ENCODE measurements at places on chromosomes 1 and 21. TPM values are rescaled to one million over a fixed set of nuclear protein-coding genes. Genes with fewer than 3 reads are reported as not detected.

VCAM1 gene
- not detected for total RNA-seq

GRCh38 chr1:5913078-5913845 lies 79.0 kb downstream of the NPHP4 start:
- no peak overlapping the region for H3K4me3 ChIP-seq
- DNase-seq, result no peak
- no peaks in the 10 kb centered on the region for H3K27me3 ChIP-seq
- no peaks in the 10 kb centered on the region for H3K4me1 ChIP-seq

GRCh38 chr1:214660190-214660589 lies 57.2 kb downstream of the CENPF start:
- no peak overlapping the region for H3K27ac ChIP-seq
- no peak overlapping the region for H3K4me3 ChIP-seq

DNA sequence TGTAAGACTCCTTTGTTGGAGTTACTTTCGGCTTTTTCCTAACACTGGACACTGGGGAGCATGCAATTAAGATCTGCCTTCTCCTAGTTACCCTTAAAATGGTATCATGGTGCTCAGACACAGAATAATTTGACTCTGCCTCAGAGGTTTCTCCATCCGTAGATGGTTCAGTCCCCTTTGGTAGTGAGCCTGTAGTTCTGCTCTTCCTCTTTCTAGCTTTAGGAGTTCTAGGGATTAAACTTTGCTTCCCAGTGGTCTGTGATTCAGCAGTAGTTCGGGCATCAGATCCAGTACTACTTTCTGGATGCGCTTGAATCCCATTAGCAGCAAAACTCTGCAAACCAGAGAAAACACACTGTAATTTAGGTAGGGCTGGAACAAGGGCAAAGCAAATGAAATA lies 1.5 kb downstream of the DNTTIP2 start:
- H3K4me3 ChIP-seq, result peak overlapping the region; percentile 85
- no peaks in the 10 kb centered on the region for H3K27me3 ChIP-seq
- peak overlapping the region; percentile 95 for H3K27ac ChIP-seq
- H3K36me3 ChIP-seq, result peaks cover 48% of the 10 kb centered on the region

DNA sequence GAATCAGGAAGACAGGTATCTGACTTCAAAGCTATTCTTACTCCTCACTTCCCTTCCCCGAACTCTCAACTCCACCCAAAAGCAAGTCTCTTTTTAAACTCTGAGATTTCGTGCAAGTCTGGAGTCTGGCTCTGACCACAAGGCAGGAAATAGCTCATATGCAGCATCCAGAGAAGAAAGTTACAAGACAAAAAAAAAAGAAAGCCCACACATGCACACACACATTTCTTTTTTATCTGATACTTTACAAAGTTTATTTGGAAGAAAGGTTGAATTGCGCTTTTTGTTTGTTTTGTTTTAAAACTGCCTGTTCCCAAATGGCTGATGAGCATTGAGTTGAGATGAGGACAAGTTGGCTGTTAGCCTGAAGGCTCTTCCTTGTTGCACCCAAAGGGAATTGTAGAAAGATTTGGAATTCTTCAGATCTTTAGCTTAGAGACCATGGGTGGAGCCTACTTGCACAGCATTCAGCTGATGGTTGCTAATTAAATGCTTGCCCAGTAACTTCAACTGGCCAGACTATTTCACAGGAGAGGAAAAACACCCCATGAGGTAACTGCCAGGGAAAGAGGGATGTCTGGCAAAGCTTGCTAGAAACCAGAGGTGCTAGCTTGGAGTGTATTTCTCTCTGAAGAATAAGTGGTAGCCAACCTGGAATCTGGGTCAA lies 490.3 kb downstream of the TTLL7 start:
- H3K27me3 ChIP-seq, result no peaks in the 10 kb centered on the region
- H3K27ac ChIP-seq, result no peak overlapping the region
- no peak for DNase-seq
- H3K36me3 ChIP-seq, result no peaks in the 10 kb centered on the region
- no peaks in the 10 kb centered on the region for H3K4me1 ChIP-seq

NPPB gene
- total RNA-seq, result not detected

AMY1B gene
- total RNA-seq, result not detected

OR6K3 gene
- total RNA-seq, result not detected

DNA sequence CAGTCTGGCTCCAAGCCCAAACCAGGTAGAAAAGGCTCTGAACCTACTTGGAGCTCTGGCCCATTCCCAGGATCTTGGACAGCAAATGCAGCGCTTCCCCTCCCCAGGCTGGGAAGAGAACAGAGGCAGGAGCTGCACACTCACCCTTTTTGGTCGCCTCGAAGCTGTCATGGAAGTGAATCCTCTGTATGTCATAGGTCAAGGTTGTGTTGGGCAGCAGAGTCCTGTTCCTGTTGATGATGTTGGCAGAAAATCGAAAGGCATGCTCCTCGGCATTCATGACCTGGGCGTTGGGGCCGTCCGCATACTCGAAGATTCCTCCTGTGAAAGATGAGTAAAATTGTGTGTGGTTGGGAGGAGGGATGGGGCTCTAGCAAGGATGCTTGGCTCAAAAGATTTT lies 143.5 kb downstream of the GRIK3 start:
- peaks cover 2% of the 10 kb centered on the region for H3K27me3 ChIP-seq
- DNase-seq, result no peak
- H3K4me1 ChIP-seq, result no peaks in the 10 kb centered on the region
- no peak overlapping the region for H3K27ac ChIP-seq
- H3K36me3 ChIP-seq, result no peaks in the 10 kb centered on the region
- no peak overlapping the region for H3K4me3 ChIP-seq

DNA sequence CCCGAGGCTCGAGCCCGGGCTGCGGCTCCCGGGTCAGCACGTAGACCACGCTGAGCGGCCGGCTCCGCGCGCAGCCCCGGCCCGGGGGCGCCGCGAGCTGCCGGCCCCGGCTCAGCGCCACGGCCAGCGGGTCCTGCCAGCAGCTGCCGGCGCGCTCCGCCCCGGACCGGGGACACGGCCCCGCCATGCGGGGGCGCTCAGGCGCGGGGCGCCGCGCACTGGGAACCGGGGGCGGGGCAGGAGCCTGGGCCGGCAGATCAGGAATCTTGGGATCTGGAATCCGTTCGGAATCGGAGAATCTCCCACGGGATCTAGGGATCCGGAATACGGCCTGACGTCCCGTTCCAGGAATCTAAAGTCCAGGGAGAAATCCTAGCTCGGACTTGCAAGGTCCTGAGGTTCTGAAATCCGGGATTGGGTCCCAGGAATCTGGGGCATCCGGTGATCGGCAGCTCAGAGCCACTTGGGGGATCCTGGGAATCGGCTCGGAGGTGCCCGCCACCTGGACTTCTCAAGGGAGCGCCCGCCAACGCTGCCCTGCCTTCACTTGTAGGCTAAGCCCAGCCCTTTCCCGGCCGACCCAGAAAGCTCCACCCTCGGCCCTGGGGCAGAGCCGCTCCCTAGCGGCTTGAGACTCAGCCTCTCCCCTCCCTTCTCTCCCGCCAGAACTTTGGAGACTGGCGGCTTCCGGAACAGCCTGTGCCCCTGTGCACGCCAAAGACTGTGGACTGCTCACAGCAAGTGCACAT lies at the start of gene MAP3K6:
TSS of gene MAP3K6 (minus strand) at position 551 of the 749 bp plus-strand sequence. CDS start at position 187, 364 bp downstream.
- H3K36me3 ChIP-seq, result no peaks in the 10 kb centered on the region
- H3K4me1 ChIP-seq, result peaks cover 9% of the 10 kb centered on the region
- no peak within 1 kb of the TSS for H3K27ac ChIP-seq
- DNase-seq, result peak; percentile 83
- peak within 1 kb of the TSS; percentile 70 for H3K4me3 ChIP-seq
- no peaks in the 10 kb centered on the region for H3K27me3 ChIP-seq

DNA sequence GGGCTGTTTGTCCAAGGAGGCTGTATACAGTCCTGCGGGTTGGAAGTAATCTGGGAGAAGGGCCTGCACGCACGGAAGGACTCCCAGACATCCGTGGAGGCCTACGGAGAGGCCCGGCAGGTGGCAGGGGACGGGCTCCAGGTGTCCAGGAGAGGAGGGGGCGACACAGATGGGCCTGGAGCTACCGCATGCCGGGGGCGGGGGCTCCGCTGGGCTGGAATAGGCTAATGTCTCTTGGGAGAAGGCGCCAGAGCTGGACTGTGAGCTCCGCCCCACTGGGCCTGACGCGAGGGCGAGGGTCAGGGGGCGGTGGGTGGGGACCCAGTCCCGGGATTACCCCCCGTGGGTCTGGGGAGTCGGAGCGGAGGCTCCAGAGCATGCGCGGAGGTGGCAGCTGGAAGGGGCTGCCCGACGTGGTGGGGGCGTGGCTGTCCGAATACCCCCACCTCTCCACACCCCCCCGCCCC lies 659 bp downstream of the AGO1 start:
- DNase-seq, result peak; percentile 58
- H3K27me3 ChIP-seq, result no peaks in the 10 kb centered on the region
- H3K36me3 ChIP-seq, result no peaks in the 10 kb centered on the region
- peak overlapping the region; percentile 100 for H3K4me3 ChIP-seq
- no peak overlapping the region for H3K27ac ChIP-seq

SIM2 gene
- total RNA-seq, result 18.5 TPM

DNA sequence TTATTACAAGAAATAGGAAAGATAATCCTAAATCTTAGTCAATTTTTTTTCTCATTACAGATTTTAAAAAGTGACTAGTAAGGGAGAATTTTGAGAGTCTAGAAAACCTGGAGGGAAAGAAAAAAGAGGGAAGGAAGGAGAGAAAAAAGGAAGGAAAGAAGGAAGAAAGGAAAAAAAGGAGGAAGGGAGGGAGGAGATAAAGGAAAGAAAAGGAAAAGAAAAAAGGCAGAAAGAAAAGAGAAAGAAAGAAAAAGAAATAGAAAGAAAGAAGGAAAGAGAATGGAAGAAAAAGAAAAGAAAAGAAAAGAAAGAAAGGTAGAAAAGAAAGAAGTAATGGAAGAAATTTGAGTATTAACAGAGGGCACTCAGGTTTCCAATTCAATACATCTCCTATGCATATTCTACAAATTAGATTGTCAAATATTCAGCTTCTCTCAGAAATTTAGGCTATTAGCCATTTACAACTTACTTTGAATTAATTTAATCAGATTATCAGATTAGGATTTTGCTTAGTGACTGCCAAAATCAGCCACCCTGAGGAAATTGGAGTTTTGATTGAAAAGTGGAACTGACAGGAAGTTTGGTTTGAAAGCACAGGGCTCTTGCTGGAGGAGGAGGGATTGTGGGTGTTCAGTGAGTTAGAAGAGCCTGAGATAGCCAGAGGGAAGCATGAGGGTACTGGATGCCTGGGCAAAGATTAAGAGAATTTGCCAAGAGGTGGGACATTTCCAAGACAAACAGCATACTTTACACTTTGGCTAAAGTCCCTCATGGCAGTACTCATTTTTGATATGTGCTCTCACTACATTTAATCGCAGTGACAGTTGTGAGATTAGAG lies 677.8 kb downstream of the USP25 start:
- no peaks in the 10 kb centered on the region for H3K36me3 ChIP-seq
- DNase-seq, result no peak
- no peaks in the 10 kb centered on the region for H3K4me1 ChIP-seq

DNA sequence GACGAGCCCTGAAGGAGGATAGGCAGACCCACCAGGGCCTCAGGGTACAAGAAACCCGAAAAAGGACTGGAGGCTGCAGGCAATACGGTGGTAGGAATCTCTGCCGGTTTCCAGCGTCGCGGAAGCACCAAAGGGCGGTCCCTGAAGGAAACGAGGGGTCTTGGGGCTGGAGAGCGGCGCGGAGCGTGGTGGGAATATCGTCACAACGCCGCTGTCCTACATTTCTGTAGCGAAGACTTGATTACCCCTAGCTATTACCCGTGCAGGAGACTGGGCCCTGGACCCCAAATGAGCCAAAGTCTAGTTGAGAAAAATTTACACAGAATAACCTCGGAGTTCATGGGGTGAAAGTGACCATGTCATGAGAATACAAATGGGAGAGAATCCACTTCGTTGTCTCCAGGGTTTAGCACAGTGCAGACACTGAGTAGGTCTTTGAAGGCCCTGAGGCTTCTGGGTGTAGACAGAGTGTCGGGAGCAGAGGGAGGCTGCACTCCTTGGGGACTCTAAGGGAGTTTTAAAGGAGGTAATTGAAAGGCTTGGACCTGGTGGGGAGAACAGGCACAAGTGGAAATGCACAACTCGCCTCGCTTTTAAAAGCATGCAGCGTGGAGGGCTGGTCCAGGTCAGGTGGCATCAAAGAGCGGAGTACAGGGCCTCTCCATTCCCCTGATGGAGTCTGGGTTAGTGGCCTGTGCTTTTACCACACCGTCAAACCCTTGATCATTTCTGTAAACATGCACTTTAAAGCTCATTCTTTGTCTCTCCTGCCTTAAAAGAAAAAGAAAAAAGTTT lies 1.5 kb downstream of the ATP1A1 start:
- H3K36me3 ChIP-seq, result peaks cover 24% of the 10 kb centered on the region
- no peaks in the 10 kb centered on the region for H3K27me3 ChIP-seq
- DNase-seq, result no peak
- peaks cover 60% of the 10 kb centered on the region for H3K4me1 ChIP-seq
- peak overlapping the region; percentile 83 for H3K27ac ChIP-seq

GBP1 gene
- 6.0 TPM for total RNA-seq

GRCh38 chr1:89070509-89070908 lies 5.5 kb upstream of the GBP1 start:
- H3K27ac ChIP-seq, result no peak overlapping the region
- no peaks in the 10 kb centered on the region for H3K36me3 ChIP-seq
- no peaks in the 10 kb centered on the region for H3K27me3 ChIP-seq

SPATA46 gene
- total RNA-seq, result not detected

GRCh38 chr1:172112576-172112975 lies 271.3 kb downstream of the DNM3 start:
- H3K4me1 ChIP-seq, result no peaks in the 10 kb centered on the region
- no peaks in the 10 kb centered on the region for H3K36me3 ChIP-seq
- DNase-seq, result no peak
- H3K4me3 ChIP-seq, result no peak overlapping the region
- no peak overlapping the region for H3K27ac ChIP-seq

DNA sequence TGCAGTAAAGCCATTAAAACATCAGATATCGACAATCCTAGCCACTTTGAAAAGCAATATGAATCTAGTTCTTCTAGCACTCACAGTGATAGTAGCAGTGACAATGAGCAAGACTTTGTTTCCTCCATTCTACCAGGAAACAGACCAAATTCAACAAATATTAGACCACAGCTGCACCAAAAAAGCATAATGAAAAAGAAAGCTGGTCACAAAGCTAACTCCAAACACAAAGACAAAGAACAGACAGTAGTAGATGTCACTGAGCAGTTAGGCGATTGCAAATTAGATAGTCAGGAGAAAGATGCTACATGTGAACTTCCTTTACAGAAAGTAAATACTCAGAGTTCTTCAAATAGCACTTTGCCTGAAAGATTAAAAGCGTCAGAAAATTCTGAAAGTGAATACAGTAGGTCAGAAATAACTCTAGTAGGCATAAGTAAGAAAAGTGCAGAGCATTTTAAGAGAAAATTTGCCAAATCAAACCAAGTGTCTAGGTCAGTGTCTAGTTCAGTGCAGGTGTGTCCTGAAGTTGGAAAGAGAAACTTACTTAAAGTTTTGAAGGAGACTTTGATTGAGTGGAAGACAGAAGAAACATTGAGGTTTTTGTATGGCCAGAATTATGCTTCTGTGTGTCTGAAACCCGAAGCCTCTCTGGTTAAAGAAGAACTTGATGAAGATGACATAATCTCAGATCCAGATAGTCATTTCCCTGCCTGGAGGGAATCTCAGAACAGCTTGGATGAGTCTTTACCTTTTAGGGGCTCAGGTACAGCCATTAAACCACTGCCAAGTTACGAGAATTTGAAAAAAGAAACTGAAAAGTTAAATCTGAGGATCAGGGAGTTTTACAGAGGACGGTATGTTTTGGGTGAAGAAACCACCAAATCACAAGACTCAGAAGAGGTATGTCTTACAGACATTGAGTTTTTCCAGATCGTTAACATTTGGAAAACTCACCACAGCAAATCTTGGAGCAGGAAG lies 24.9 kb downstream of the RPAP2 start:
- peaks cover 54% of the 10 kb centered on the region for H3K36me3 ChIP-seq
- H3K4me3 ChIP-seq, result no peak overlapping the region
- 0 out of 2 replicates have a peak, but pooled peaks cover 10% of the 10 kb centered on the region for H3K4me1 ChIP-seq
- H3K27ac ChIP-seq, result no peak overlapping the region
